ENCODE measurements at places on chromosomes 1 and 21.

- no peak for DNase-seq
These were observed 30.9 kb downstream of the SELL start for GRCh38 chr1:169680377-169681019.

DNA sequence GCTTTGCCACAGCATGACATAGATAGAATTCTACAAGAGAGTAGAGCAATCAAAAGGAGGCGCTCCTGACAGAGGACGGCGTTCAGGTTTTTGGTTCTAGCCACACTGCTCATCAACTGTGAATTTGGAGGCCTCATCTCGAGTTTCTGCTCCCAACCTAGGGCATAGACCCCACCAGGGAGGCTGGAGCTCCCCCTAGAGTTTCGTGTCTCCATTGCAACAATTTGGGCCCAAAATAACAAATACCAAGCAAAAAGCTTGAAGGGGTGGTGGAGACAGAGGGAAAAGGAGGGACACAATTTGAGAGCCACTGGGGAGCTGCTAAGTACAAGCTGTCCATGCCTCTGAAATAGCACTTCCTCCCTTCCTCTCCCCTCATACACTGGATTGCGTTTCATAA is 297.0 kb downstream of the GPATCH2 start:
- peak; percentile 15 for DNase-seq

DNA sequence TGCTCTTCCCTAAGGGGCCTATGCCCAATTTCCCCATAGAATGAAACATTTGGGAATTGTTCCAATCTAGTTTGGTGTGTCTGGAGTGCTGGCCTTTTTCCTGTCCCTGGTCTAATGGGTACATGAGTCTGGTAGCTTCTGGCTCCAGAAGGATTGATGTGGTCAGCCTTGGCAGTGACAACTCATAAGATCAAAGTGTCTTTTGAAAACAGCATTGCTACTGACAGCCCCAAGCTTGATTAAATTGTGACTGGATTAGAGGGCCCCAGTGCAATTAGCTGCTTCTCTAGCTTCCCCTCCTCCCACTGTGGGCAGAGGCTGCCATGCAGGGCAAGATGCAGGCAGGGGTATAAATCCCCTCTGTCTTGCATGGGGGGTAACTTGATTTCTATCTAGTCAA is 130.9 kb downstream of the UCK2 start:
- DNase-seq, result no peak

DNA sequence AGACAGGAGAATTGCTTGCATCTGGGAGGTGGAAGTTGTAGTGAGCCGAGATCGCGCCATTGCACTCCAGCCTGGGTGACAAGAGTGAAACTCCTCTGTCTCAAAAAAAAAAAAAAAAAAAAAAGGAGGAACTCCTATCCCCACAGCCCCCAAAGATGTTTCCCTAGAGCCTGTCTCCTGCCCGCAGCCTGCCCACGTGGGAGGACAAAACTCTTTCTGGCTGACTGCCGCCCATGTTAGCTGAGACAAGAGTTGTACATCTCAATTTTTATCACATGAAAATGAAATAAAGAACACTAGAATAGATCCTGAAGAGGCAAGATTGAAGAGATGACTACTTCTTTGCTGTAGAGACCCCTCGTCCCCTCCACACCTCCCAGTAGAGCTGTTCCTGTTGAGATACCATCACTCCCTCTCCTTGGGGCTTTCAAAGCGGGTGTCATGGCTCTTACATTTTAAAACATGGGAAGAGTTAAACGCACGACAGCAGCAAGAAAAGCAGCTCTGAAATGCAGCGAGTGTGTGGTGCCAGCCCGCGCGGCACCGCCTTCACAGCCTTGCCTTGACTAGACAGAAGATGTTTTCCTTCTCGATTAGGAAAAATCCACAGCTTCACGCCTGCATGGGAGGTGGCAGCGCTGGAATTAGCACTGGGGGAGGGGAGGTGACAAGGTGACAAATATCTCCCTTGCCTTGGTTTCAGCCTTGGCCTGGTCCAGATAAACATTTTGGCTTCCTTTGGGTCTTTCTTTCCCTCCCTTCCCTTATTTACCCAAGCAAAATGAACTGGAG is 253.4 kb upstream of the CSF3R start:
- DNase-seq, result no peak

GRCh38 chr1:181140398-181140797 is 51.9 kb downstream of the IER5 start:
- no peak for DNase-seq

DNA sequence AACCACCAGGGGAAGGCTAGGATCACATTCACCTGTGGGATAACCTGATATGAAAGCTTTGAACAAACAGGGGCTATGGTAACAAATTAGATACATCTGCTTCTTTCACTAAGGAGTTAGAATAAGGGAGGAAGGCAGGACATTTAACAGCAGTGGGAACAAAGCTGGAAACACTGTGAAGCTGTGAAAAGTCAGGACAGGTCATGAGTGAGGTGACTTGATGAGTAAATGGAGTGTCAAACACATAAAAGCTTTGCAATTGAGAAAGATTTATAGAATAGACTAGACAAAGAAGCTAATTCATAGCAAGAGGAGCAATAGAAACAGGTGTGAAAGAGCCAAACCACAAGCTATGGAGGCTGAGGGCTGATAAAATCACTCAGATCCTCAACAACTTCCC is 110.0 kb downstream of the ASTN1 start:
- no peak for DNase-seq

DNA sequence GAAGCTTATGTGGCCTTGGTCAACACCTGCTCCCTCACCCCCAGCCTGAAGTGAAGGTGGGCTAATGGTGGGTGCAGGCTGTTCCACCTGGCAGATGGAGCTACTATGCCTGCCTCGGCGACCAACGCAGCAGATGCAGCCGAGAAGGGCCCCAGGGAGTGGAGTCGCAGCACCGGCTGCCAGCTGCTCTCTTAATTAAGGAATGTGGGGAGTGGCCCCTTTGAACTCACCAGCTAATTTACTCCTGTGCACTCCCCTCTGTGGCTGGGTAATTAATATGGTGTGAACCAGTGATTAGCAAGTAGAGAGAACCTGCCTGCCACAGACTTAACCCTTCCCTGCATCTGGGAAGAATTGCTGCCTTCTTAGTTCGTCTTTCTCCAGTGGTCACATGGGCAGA is 3.3 kb upstream of the SLAMF8 start:
- DNase-seq, result no peak

DNA sequence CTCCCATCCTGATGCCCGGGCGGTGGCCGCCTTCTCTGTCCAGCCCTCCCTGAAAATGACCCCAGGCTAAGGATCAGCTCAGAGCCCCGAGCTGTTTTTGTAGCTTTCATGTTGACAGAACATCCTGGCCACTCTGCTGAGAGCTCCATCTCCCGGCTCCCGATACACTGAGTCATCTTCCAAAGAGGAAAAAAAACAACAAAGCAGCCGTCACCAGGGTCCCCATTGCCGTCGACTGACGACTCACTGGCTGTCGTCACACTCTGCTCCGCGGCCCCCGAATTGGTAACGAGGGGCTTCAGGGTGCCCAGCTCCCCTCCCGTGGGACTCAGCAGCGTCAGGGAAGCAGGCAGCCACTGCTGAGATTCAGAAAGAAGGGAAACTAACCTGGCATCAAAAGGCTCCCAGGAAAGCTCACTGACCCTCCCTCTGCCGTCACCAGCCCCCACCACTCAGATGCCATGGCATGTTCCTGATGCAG is 67.2 kb downstream of the CD46 start:
- DNase-seq, result peak; percentile 54

- no peak for DNase-seq
These were observed 638.3 kb downstream of the MATN1 start for GRCh38 chr1:30084909-30085571.

DNA sequence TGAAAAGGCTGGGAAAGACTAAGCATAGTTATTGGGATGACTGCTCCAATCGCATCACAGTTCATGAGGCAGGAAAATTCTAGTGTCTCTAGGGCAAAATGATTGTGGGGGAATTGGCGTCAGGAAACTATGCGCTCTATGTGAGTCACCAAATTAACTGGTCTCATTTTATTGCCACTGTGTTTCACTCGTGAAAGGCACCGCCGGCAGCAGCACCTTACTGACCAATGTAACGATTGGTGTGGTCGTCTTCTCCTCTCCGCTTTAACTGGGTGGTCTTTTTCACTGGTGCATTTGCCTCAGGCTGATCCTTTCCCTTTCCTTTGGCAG is 83.5 kb downstream of the SPAG17 start:
- peak; percentile 94 for DNase-seq

GRCh38 chr1:28577738-28578536 is 14.1 kb upstream of the RAB42 start:
- no peak for DNase-seq

DNA sequence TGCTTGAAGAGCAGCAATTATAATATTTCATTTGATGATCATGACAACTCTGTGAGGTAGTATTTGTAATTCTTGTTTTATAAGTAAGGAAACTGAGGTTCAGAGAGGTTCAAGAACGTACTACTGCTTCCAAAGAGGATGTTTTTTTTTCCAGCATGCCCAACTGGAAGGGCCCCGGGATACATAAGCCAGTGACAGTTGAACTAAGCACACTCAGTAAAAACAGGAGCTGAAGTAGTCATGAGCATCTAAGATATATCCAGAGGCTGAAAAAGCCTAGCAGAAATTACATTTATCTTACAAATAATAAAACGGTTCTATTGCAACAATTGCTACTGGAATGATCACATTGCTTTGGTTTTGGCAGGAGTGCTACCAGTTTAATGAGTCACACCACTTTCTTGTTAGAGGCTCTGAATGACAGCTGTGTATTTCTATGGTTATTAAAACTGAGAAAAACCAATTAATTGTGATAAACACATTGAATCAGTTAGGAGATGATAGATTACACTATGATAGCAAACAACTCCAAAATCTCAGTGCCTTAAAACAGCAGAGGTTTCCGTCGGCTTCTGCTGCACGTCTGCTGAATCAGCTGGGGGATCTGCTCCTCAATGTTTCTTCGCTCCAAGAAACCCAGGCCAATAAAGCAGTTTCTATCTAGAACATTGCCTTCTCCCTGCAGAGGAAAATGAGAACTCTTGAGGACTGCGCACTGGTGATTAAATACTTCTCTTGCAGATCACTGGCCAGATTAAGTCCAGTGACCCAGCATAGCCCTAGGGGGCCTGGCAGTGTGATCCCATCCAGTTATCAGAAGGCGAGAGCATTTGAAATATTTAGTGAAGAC is 522.7 kb downstream of the PLPP3 start:
- DNase-seq, result peak; percentile 89

- no peak for DNase-seq
These were observed 178.2 kb downstream of the FOXD2 start for GRCh38 chr1:47616036-47616435.

DNA sequence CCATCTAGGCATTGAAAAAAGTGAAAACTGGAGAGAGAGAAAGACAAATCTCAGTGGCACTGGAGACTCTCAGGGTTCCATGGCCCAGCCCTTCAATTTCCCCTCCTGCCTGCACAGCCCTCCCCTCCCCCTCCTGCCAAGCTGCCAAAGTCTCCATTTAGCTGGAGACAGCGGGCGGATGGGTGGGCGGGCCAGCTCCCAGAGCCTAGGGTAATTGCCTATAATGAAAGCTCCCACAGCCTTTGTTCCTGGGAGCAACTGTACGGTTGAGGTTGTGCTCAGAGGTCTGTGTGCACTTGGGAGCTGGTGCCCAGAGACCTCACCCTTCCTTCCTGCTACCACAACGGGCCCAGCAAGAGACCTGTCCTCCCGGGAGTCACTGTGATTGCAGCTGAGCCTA is 89.6 kb downstream of the NAV1 start:
- DNase-seq, result no peak

- DNase-seq, result peak; percentile 10
These were observed 81.2 kb upstream of the RAVER2 start for GRCh38 chr1:64663668-64664067.

DNA sequence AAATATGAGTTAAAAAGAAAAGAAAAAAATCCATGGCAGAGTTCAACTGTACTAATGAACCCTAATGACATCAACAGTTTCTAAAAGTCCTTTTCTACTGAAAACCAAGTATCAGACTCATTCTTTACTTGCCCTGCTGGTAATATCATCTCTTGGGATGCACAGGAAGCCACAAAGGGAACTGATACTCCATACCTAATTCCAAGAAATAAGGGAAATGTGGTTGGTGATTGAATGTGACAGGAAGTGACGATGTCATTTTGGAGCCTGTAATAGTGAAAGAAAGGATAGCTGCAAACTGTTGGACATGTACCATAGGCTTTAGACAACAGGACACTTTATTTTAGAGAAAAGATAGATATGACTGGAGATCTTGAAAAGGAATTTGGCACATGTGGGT is 98.7 kb upstream of the VAV3 start:
- DNase-seq, result no peak

DNA sequence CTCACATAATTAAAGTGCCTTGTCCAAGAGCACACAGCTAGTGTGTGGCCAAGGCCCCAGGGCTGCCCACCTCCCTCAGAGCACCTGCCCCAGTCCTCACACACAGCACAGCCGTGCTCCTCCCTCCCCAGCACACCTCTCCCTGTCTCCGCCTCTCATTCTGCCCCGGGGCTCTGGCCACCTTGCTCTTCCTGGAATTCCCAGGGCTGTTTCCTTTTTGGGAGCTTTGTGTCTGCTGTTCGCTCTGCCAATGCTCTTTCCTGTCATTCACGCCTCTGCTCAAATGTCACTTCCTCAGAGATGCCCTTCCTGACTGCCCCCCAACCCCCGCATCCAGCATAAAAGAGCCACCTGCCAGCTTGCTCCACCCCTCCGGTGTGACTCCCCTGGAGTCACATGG is 13.3 kb downstream of the SLC6A17 start:
- no peak for DNase-seq

GRCh38 chr1:13538832-13539231 is 25.0 kb upstream of the LRRC38 start:
- DNase-seq, result no peak

DNA sequence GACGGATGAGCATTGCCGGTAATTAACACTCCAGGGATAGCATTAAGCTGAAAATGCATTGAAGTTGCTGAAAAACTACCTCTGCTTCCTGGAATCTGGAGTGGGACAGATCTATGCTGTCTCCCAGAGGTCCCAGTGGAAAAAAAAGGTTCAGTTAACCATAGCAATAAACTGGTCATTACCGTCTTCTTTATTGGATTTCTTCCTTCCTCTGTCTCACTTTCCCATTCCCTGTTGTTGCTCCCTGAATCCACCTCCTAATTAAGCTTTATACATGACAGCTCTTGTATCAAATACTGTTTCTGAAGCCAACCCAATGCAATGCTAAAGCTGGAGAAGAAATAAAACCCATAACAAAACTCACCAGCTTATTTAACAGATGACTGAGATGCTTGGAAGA is 1805.9 kb downstream of the NCAM2 start:
- no peak for DNase-seq

All from fibroblast of skin of right quadriceps (primary cell).